ENCODE measurements at places on chromosomes 16 and 17. TPM values are rescaled to one million over a fixed set of nuclear protein-coding genes. Genes with fewer than 3 reads are reported as not detected.

AGRP gene
- not detected for total RNA-seq

DNA sequence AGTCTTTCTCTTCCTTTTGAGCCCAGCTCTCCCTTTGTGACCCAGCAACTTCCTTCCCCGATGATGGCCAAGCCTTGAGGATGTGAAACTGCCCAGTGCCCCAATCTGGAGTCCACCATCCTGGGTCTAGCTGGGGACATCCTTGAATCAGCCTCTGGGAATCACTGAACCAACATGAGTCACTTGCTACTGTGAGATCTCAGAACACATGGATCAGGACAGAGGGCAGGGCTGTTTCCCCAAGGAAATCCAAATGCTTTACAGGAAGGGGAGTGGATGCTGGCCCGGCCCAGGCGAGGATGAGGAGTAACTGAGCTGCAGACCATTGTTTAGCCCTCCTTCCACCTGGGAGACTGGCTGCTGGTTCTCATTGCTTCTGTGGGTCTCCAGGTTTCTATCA is 547.6 kb downstream of the WWOX start:
- DNase-seq: no peak

NPEPPS gene
- total RNA-seq: 112 TPM

DNA sequence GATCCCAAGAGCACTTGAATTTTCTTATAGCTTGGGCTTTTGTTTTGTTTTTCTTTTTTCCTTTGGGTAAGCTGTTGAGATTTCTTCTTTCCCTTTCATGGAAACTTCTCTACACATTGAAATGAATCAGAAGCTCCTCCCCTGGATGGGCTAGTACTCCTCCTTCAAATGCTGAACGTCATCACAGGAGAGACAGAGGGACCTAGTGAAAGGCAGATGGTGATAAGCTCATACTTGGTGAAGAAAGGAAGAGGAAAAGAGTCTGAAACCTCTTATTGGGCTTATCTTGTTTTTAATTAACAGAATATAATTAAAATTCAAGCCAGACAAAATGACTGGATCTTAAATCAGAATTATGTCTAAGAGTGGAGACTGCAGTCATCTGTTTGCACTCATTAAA is 147.3 kb downstream of the SNX11 start:
- no peak for DNase-seq

DNA sequence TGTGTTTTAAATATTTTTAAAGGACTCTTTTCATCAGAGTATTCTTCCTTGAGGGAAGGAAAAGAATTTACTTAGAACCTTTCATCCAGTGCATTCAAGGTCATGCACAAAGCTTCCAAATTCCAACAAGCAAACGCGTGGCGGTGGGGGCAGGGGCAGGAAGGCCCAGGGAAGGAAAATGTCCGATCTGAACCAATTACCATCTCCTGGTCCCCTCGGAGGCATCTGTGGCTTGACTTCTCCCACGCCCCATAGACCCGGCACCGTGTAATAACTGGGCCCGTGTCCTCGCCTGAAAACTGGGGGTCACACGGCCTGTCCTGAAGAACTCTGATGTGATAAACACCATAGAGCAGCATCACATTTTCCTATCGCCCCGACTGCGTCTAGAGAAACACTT is 18.3 kb downstream of the MEAK7 start:
- DNase-seq: no peak

GRCh38 chr16:25563700-25564099 is 128.1 kb upstream of the HS3ST4 start:
- no peak for DNase-seq

- no peak for DNase-seq
Observed at GRCh38 chr16:83681381-83681956, 126.3 kb upstream of the HSBP1 start.

GRCh38 chr17:79627184-79627765 is 16.4 kb upstream of the RBFOX3 start:
- DNase-seq: no peak

DNA sequence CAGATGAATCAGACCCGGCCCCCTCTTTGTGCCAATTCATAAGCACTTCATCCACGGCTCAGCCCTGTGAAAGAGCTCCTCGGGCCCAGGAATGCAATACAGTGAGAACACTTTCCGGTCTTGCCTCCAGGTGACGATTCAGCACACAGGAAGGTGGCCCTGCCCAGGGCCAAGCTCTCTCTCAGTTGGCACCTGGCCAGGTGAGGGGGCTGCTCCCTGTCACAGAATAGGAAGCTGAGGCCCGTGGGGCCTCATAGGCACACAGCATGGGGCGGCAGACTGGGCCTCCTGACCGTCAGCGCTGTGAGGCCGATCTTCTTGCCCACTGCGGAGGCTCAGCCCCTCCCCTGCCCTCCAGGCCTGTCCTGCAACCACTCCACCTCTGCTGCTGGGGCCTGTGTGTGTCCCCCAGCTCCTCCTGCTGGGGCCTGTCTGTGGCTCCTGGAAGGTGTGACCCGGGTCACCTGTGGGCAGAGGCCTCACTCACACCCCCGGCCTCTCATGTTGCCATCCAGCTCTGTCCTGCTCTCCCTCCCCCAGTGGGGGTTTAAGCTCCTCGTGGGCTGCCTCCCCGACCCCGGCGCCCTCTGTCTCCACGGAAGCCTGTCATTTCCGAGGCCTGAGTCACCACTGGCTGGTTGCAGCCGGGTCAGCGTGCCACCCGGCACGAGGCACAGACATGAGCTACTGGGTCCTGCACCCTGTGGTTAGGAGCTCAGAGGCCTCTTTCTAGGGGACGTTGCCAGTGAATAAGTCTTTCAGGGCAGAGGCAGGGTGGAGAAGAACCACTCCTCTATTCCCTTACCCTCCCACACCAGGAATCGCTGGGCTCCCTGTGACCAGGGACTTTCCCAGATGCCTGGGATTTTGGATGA is 114.4 kb downstream of the SEC14L1 start:
- DNase-seq: peak; percentile 69

GRCh38 chr17:41492351-41492750 is 2.6 kb upstream of the KRT36 start:
- no peak for DNase-seq

DNA sequence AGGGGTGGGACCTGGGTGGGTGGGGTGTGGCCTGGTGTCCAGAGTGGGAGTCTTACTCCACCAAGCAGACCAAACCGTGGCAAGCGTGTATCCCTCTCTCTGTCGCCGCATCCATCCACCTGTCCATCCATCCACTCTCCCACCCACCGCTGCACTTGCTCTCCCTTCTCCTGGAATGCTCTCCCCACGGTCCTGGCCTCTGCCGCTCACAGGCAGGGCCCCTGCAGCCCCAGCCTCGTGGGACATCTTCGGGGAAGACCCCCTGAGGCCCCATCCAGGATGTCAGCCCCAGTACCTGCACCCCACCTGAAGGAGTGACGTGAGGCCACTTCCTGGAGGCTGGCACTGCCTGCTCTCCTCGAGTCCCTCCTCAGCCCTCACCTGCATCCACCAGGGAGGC is 189.5 kb upstream of the GSE1 start:
- DNase-seq: no peak

NLRC3 gene
- total RNA-seq: 0.23 TPM

B4GALNT2 gene
- total RNA-seq: 0.07 TPM

GRCh38 chr16:1163567-1164055 is 10.7 kb downstream of the CACNA1H start:
- peak; percentile 71 for DNase-seq

GRIN2A gene
- 0.53 TPM for total RNA-seq

GRCh38 chr17:39551879-39552278 is 55.8 kb downstream of the NEUROD2 start:
- DNase-seq: peak; percentile 34

- no peak for DNase-seq
Observed at GRCh38 chr16:75222271-75222783, 3.5 kb downstream of the CTRB1 start.

DNA sequence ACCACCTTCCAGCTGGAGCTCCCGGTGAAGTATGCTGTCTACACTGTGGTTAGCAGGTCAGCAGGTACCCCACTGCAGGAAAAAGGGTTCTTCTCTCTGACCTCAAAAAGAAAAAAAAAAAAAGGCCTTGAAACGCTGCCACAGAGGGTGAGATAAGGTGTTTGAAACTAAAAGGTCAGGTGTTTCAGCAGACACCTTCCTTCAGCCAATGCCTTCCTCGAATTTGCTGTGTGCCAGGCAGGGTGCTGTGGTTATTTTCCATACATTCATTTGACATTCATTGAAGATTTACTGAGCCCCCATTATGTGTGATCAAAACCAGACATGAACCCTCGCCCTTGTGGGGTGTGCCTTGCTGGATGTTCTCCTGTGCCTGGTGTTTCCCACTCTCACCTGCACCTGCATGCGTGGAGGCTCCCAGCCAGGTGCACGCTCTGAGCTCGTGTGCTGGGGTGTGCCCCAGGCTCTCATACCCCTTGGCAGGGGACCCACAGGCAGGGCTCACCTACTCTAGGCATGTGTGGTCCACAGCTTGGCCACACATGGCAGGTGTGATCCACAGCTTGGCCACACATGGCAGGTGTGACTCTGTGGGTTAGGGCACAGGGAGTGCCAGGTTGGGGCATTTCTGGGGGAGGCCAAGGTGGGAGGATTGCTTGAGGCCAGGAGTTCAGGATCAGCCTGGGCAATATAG is 15.8 kb upstream of the ITGAD start:
- DNase-seq: no peak

TMC6 gene
- 61.7 TPM for total RNA-seq

SP6 gene
- total RNA-seq: 1.3 TPM

- peak; percentile 28 for DNase-seq
Observed at GRCh38 chr16:28974007-28974436, 556 bp upstream of the SPNS1 start.

DNA sequence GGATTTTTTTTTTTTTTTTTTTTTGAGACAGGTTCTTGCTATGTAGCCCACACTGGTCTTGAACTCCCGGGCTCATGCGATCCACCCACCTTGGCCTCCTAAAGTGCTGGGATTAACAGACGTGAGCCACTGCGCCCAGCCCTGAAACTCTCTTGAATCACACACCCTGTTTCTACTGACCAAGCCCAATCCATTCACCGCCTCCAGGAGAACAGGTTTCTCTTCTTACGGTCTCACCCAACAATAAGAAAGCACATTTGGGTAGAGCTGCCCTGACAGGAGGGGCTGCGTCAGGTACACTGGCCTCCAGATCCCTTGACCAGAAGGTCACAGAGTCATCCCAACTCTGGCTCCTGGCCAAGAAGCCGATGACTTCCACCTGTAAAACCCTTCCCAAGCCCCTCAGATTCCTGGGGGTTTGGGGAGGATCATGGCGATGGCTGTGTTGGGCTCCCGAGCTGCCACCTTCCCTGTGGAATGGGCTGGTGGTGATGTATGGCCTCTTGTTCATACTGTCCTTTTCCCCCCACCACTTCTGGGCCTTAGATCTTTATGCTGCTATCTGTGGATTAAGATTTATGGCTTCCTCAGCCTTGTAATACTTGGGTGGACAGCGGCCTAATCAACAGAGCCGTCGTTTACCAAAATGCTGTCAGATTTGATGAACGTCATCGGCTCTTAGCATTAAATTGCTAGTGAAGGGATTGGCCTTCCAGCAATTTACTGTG is 89.1 kb downstream of the KATNIP start:
- DNase-seq: no peak

DNA sequence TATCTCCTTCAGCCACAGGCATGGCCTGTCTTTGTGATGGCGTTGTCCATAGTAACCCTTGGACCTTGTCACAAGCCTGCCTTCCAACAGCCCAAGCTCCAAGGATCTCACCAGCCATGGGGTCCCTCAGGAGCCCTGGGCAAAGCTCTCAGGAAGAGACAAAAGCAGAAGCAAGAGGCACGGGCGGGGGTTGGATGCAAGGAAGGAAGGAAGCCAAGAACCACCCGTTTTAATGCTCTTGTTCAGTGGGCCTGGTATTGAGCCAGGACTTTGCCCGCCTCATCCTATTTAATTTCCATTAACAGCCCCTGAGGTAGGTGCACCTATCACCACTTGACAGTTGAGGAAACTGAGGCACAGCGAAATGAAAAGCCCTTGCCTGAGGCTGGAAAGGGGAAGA is 32.3 kb upstream of the GOSR2 start:
- no peak for DNase-seq

DNA sequence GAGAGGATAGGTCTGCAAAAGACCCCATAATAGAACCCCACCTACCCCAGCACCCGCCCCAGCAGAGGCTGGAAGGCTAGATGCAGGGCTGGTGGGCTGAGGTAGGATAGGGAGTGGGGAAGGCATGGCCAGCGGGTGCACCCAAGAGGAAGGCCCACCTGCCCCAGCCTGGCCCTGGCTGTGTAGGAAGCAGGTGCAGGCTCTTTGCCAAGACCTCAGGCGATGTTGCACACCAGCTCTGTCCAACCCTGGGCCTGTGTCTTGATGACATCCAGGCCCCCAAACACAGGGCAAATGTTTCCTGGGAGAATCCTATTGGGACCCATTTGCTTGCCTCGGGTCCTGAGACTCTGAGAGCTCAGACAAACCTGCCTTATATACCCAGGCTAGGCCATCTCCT is 12.2 kb downstream of the UNC119 start:
- no peak for DNase-seq

GRCh38 chr17:7889166-7889955 is 772 bp downstream of the CHD3 start:
- peak; percentile 68 for DNase-seq

DNA sequence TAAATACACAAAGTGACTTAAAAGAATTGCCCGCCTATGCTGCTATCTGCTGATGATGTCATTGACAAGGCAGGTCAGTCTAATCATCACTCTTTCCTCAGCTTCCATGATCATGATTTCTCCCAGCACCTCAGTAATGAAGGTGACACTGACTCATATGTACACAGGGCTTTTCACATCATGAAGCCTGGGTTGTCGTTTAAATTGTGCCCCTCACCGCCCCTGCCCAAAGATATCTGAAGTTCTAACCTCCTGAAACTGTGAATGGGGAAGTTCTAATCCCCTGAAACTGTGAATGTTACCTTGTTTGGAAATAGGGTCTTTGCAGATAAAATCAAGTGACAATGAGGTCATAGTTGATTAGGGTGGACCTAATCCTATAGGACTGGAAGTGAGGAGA is 17.4 kb upstream of the GPRC5C start:
- no peak for DNase-seq

SPSB3 gene
- total RNA-seq: 23.3 TPM

DDX19B gene
- 25.3 TPM for total RNA-seq

DNA sequence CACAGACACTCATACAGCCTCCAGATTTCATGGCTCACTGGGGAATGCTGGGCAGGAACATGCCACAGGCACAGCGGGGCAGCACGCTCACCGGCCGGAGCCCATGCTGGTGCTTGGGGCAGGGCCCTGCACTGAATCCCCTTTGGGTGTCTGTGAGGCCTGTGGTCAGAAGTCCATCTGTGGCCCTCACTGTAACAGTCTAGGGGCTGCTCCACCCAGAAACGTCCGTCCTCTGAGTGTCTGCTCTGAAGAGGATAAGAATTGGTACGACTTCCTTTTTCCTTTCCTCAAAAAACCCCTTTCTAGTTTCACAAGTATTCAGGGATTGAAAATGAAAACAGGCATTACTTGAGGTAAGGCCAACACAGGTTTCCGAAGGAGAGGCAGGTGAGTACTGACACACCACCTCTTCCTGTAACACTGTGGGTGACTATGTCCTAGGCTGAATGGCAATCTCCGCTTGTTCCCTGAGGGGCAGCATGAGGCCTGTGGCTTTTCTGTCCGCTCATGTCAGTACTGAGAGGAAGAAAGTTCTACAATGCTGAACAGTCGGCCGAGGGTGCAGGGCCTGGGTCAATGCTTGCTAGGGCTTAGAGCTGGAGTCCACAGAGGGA is 42.5 kb downstream of the TMEM11 start:
- no peak for DNase-seq

- peak; percentile 25 for DNase-seq
Observed at GRCh38 chr17:36937959-36938565, 787 bp downstream of the LHX1 start.

- DNase-seq: no peak
Observed at GRCh38 chr17:2856727-2857126, 60.5 kb downstream of the RAP1GAP2 start.
